ENCODE measurements at places on chromosomes 5 and 9.

- no peak for DNase-seq
Observed at GRCh38 chr5:71932655-71933338, 174.5 kb upstream of the MAP1B start.

DNA sequence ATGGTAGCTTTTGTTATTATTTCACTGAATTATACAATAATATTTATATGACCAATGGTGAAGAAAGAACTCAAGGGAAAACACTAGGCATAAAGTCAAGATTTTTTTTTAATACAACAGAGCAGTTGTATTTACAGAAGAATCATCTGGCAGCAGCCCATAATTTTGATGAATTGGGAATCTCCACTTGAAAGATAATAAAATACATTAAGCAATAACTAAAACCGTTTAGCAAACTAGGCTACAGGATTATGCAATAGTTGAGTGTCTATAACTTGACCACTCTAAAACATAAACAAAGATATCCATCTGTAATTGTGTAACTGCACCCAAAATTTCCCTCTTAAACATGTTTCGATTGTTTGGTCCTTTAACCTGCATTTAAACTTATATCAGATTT is 80.8 kb downstream of the SNCAIP start:
- DNase-seq, result no peak

- DNase-seq, result no peak
Observed at GRCh38 chr5:73446631-73447529, 1.7 kb downstream of the FOXD1 start.

- DNase-seq, result no peak
Observed at GRCh38 chr5:84255315-84255714, 129.4 kb downstream of the EDIL3 start.

DNA sequence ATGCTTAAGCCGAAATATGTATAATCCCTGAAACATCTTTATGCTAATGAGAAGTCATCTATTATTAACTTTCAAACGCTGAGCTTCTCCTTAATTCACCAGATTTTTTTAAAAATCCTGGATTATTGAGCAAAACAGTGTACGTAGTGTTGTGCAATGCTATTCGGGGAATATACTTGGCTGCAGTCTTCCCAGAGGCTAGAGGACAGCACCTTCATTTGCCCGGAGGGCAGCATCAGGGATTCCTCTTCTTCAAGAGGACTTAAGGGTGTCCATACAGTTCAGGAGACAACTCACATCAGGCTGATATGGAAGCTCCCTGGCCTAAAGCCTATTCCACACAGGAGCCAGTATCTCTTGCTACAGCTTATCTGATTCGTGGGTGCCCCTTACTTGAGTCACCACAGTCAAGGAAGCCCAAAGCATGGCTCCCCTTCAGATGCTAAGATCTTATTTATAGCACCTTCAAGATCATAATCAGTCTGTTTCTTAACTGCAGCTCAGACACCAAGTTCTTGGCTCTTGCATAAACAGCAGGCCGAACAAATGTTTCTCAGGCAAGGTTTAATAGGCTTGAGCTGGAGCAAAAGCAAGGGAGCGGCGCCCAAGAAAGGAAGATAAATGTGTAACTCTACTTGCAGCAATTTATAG is 29.4 kb downstream of the NUTM2F start:
- no peak for DNase-seq

- DNase-seq, result no peak
Observed at GRCh38 chr5:82513738-82514137, 235.6 kb upstream of the RPS23 start.

DNA sequence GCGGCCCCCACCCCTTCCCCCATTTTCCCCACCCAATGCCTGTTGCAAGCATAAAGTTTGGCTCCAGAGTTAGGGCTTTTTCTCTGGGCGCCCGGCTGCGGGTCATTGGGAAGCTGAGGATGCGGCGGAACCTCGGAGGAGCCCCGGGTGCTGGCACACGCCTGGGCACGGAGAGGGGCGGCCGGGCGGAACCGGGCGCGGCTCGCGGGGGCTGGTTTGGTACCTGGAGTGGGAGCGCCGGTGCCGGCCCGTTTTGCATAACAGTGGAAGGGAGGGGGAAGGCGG is 1.2 kb downstream of the PPARGC1B start:
- no peak for DNase-seq

DNA sequence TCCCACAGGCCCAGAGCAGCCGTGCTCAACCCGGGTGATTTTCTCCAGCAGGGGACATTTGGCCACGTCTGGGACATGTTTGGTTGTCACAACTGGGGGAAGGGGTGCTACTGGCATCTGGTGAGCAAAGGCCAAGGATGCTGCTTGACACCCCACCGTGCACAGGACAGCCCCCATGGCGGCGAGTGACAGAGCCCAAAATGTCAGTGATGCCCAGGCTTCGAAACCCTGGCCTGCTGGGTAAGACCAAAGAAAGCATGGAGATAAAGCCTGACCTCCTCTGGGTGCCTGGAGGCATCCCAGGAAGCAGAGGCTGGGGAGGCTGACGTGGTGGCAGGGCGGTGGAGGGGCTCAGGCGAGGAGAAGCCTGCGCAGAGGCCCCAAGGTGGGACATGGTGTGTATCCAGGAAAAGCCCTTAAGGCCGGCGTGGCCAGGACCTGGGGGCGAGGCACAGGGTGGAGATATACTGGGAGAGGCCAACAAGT is 66.4 kb downstream of the ZNF354C start:
- DNase-seq, result no peak
